ENCODE measurements at places on chromosomes 1 and 21.

- peak; percentile 39 for DNase-seq
Observed at GRCh38 chr1:195345149-195345548, 1263.1 kb downstream of the KCNT2 start.

DNA sequence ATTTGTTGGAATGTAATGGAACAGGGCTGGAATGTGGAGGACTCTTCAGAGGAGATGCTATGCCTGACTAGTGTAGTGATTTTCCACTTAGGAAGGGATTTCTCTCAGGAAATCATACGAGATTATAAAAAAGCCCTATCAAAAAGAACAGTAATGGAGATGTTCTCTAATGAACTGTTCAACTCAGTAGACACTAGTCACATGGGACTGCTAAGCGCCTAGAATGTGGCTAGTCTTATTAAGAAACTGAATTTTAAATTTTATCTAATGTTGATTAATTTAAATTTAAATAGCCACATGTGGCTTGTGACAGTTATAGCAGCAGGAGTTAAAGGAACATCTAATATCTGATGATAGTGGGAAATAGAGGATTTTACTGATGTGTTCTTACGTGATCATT is 94.0 kb downstream of the SLC35F3 start:
- no peak for DNase-seq

DNA sequence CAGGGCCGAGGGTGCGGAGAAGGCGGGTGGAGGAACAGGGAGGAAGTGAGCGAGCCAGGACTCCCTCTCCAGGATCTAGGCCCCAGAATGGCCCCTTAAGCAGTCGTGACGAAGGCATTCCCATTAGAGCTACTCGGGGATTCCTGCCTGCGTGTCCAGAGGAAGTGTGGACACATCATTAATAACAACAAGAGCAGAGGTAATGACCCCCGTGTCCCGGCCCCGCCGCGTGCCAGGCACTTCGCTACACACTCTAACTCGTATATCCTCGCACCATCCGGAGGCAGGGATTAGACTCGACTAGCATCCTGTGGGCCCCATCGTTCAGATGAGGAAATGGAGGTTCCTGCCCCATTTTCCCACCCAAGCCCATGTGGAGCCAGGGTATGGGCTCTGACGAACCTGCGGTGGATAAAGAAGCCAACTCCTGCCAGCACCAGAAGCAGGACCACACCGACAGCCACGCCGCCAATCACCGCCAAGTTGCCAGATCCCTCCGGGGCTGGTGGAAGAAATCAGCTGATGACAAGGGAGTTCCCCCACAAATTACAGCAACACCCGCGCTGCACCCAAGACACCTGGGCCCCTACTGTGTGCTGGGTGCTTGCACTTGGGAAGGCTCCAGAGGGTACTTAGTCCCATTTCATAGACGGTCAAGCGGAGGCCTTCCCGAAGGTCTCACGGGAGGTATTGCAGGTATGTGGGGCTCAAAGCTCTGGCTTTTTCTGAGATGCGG is 21.6 kb downstream of the EPHA2 start:
- no peak for DNase-seq

GRCh38 chr1:118563981-118564951 is 379.2 kb upstream of the SPAG17 start:
- peak; percentile 4 for DNase-seq

DNA sequence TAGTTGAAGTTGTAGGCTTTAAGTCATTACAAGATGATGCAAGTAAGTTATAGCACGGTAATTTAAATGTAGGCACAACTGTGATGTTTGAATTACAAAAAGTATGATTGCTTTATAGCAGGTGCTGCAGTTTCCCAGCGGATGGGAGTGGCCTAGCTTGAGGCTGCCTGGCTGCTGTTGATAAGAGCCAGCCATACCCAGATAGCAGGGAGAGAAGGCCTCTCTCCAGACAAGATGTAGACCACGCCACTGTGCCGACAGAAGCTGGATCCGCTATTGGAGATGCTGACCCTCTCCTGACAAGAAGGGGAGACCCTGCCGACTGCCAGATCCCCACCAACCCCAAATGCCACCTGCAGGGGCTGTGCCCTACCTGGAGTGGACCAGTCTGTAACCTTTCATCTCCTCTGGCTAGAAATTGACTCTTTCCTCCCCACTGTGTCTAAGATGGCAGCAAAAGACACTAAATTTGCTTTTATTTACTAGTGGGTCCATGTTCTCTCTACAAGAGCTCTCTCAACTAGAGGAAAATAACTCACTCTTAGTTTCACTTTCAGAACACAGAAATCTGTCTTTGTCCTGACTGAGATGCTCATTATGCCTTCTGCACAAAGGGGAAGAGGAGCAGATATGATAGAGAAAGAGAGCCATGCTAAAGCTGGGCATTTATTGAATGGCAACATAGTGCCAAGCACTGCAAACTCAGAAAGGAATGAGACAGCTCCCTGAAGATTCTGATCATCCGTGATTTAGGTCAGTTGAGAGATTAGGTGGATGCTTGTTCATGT is 127.9 kb downstream of the URB2 start:
- DNase-seq: no peak

DNA sequence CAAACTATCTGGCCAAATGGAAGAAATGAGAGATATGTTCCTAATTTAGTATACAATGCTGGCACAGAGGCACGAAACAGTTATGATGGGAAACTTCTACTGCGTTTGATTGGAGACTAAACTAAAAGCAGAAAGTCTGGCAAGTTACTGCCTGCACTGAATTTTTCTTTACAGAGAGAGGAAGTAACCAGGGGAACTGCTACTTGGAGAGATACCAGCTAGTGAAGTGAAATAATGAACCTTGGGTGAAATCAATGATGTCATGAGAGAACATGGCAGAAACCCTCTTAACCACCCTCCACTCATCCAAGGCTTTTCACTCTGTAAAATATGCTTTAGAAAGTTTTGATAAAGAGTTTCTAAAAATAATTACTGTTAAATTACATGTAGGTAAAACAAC is 29.3 kb downstream of the NIBAN1 start:
- DNase-seq: no peak

DNA sequence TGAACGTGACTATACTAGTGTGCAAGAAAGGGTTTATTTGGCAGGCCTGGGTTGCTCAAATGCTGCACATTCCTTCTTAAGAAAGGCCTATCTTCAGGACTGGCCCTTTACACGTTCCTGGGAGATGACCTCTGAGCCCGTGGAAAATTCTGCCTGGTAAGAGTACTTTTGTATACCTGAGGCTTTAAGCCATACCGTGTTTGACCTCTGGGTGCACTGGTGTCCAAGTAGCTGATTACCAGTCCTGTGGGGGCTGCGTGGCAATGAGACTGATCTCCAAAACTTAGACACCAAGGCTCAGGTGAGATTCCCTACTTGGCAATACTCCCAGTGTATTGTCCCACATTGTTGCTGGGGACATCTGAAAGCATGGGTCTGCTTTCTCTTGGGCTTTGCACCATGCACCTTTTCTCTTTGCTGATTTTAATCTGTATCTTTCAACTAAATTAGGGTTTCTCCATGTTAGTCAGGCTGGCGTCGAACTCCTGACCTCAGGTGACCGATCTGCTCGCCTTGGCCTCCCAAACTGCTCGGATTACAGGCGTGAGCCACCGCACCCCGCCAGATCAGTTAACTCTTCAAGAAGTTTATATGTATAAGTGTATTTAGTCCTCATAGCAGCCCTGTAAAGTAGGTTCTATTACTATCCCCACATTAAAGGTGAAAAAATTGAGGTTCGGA is 44.5 kb downstream of the TRIM33 start:
- no peak for DNase-seq

GRCh38 chr1:20660363-20660762 is 806 bp downstream of the DDOST start:
- DNase-seq: no peak

DNA sequence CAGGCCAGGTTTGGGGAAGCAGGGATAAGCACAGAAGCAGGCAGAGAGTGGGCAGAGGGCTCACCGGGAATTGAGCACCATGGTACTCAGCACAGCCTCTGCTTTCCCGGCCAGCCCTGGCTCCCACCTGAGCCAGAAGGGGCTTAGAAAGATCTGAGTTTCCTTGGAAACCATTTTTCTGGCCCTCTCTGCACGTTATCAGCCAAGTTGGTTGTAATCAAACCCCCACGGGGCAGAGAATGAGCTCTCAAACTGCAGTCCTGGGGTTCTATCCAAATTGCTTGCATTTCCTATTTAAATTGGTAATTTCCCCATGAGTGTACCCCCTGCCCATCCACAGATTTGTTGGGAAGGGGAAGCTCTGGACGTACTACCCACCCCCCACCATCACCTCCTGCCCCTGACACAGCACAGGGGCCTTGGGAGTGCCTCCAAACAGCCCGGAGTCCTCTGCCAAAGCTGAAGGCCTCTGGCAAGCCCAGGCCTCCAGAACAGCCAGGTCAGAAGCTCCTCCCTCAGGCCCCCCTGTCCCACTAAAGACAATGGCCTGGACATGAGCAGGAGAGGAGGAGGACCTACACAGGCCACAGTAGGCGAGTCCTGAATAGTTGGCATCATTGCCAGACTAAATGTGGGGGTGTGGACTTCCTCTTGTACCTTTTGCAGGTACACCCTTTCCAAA is 42.7 kb upstream of the GJB5 start:
- no peak for DNase-seq

DNA sequence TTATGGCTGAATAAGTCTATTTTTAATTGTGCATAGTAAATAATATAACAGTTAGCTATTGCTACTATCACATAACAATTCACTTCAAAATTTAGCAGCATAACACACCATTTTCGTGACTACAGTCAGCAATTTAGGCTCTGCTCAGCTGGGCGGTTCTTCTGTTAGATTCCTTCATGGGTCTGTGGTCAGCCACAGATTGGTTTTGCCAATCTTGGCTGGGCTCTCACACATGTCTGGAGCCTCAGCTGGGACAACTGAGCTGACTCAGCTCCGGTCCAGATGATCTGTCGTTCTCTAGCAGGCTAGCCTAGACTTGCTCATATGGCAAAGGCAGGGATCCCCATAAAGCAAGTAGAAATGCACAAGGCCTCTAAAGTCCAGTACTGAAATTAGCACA is 15.1 kb upstream of the CDC42BPA start:
- DNase-seq: no peak

GRCh38 chr1:68103884-68104554 is 53.6 kb upstream of the DIRAS3 start:
- no peak for DNase-seq

- DNase-seq: no peak
Observed at GRCh38 chr1:11182884-11183283, 6.3 kb upstream of the ANGPTL7 start.

DNA sequence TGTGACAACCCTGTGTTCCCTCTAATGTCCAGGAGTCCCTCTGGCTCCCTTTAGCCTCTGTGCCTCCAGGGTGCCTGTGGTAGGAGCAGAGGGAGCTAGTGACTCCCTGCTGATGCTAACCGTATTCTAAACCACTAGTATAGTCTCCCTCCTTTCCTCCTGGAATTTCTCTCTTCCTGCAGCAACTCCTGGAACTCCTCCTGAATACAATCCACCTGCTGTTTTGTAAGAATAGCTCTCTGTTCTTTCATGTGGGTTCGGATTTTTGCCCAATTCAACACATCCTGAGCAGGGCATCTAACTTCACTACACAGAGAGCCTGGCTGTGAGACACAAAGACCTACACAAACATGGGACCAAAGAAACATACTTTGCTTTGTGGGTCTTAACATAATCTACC is 107.9 kb downstream of the RUNX1 start:
- DNase-seq: no peak

DNA sequence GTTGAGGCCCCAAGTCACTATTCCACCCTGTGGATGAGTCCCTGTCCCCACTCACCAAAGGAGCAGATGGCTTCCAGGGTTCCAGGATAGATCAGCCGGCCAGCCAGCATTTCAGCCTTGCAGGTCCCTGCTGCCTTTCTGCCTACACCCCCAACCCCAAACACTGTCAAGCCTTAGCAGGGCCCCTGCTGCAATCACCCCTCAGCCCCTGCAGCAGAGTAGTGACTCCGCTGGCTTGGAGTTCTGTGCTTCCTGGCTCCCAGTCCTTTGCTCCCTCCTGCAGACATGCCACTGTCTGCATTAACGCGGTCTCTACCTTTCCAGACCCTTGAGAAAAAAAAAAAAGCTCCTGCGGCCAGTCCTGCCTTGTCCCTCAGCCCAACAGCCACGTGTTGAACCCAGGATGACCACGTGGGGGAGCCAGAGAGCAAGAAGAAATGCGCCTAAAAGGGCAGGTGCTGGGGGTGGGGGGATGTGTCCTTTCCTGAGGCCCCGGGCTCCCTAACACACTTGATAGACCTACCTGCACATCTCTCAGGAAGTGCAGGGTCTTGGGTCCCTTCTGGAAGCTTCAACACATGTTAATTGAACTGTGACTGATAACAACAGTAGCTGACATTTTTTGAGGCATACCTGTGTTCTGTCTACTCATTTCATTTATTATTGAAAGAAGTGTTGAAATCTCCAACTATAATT is 37.4 kb downstream of the RASSF5 start:
- peak; percentile 83 for DNase-seq

GRCh38 chr1:170663404-170664092 is 383 bp upstream of the PRRX1 start:
- no peak for DNase-seq

DNA sequence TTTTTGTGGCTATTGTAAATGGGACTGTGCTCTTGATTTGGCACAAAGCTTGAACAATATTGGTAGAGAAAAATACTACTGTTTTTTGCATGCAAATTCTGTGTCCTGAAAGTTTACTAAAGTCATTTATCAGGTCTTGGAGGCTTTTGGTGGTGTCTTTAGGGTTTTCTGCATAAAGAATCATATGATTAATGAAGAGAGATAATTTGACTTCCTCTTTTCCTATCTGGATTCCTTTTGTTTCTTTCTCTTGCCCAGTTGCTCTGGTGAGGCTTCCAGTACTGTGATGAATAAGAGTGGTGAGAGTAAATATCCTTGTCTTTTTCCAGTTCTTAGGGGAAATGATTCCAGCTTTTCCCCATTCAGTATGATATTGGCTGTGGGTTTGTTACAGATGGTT is 1166.7 kb downstream of the NCAM2 start:
- no peak for DNase-seq

- no peak for DNase-seq
Observed at GRCh38 chr1:230509281-230509977, 83.3 kb upstream of the PGBD5 start.
